ENCODE measurements at places on chromosomes 4 and X.

- no peak for DNase-seq
These were observed 4.4 kb downstream of the RGS12 start for GRCh38 chr4:3297066-3297859.

DNA sequence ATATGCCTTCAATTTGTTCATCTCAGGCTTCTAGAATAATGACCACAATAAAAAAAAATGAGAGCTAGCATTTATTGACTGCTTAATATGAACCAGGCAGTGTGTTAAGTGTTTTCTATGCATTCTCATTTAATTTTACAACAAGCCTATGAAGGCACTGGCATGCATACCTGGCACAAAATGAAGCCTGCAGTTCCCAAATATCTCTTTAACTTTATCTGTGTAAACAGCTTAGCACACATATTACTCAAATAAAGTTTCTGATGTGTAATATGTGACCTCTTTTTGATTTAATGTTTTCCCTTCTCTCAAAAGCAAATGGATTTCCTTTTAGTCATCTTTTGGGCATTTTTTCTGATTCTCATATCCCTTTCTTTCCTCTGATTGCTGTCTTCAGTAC is 671.8 kb downstream of the PCDH7 start:
- DNase-seq, result no peak

DNA sequence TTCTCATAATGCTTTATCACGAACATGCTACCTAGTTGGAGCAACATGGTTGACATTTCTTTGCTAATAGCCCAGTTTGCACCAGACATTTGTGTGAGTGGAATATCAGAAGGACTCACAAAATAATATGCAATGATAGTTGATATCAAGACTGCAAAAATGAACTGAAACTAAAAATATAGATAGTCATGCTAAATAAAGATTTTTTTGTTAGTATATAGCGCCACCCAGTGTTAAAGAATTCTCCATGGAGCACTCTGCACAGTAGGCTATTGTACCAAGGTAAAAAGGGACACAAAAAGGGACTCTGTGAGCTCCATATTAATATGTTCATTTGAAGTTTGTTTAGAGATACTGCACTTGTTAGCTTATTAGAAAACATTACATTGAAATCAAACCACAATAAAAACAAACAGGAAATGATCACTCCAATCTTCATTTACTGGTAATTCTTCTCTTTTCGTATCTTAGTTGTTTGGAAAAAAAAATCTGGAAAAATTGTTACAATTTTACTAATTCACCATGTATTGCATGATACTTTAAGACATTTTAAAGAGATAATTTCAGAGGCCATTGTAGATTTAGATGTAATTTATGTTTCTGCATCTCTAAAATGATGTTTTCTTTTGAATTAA is 1509.6 kb downstream of the ADGRL3 start:
- no peak for DNase-seq

DNA sequence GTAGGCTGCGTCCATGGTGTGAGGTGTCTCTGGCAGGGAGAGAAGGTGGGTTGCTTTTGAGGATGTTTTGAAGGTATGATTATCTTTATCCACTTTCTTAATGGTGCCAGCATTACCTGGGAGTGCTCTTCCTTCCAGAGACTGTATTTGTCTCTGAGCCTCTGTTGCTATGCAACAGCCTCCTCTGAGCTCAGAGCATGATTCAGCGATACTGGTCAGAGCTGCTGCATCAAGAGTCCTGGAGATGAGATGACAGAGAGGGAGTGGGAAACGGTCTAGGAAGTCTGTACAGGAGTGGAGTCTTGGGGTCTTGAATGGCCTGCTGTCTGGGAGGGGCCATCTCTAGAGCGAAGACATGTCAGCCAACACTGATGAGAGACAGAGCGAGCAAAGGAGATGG is 104.4 kb upstream of the RAB40AL start:
- DNase-seq, result no peak

GRCh38 chr4:121806411-121806810 is 5.3 kb downstream of the EXOSC9 start:
- DNase-seq, result no peak

DNA sequence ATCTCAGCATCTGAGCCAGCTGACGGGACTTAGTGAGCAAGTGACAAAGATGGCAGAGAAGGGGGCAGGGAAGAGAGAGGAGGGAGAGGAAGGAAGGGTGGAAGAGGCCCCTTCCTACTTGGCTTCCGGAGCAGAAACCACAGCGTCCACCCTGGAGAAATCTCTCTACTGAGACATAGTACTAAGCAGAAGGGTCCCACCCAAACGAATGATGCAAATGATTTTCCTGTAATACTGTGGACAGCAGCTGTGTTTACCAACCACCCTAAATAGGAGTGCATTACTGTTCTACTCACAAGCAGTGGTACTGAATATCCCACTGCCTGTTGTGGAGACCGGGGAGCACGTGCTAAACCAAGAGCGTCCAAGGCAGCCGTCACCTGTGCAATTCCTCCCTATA is 29.4 kb downstream of the DTHD1 start:
- no peak for DNase-seq

DNA sequence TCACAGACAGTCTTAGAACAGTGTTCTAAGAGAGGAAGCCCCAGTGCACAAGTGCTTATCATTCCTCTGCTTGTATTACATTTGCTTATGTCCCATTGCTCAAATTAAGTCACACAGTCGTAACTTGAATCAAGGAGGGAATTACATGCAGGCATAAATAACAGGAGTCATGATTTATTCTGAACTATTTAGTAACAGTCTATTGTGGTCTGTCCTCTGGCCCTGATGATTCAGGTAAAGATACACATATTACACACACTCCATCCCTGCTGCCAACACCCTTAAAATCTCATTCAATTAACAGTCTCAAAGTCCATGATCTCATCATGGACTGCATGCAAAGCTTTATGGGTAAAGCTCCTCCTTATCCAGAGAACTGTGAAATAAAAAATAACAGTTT is 60.1 kb downstream of the GRIA2 start:
- no peak for DNase-seq

- DNase-seq, result no peak
These were observed 18.4 kb downstream of the DKK2 start for GRCh38 chr4:107017443-107018343.

GRCh38 chr4:147808447-147808846 is 76.6 kb downstream of the ARHGAP10 start:
- no peak for DNase-seq

- DNase-seq, result no peak
These were observed 33.7 kb downstream of the RBPJ start for GRCh38 chr4:26354491-26354890.

Measured in glomerular endothelial cell (primary cell).